Activated T-cell treated with anti-CD3 and anti-CD28 coated beads, Interleukin-2, amount 50 U/mL, for 4 hours (primary cell): ENCODE measurements at places on chromosomes 16 and 17. TPM values are rescaled to one million over a fixed set of nuclear protein-coding genes. Genes with fewer than 3 reads are reported as not detected.

PDE6G gene
- total RNA-seq: not detected

GRAP gene
- total RNA-seq: 6.8 TPM

RAMP2 gene
- total RNA-seq: not detected

GAS7 gene
- total RNA-seq: 0.82 TPM

KAT8 gene
- total RNA-seq: 59.8 TPM

AGRP gene
- not detected for total RNA-seq

TPSD1 gene
- total RNA-seq: not detected

NOB1 gene
- total RNA-seq: 194 TPM

CACNG3 gene
- not detected for total RNA-seq

AOC3 gene
- total RNA-seq: 2.1 TPM

SLC16A11 gene
- total RNA-seq: 1.1 TPM

SMTNL2 gene
- total RNA-seq: not detected

GPRC5B gene
- 0.27 TPM for total RNA-seq

GID4 gene
- total RNA-seq: 7.6 TPM

KRT34 gene
- total RNA-seq: not detected

KCNH4 gene
- 2.2 TPM for total RNA-seq

MRC2 gene
- total RNA-seq: 6.2 TPM
